SW480 (cell line): ENCODE measurements at places on chromosomes 1 and 21.

GRCh38 chr1:203390298-203390697 is 39.4 kb upstream of the FMOD start:
- no peak for DNase-seq

DNA sequence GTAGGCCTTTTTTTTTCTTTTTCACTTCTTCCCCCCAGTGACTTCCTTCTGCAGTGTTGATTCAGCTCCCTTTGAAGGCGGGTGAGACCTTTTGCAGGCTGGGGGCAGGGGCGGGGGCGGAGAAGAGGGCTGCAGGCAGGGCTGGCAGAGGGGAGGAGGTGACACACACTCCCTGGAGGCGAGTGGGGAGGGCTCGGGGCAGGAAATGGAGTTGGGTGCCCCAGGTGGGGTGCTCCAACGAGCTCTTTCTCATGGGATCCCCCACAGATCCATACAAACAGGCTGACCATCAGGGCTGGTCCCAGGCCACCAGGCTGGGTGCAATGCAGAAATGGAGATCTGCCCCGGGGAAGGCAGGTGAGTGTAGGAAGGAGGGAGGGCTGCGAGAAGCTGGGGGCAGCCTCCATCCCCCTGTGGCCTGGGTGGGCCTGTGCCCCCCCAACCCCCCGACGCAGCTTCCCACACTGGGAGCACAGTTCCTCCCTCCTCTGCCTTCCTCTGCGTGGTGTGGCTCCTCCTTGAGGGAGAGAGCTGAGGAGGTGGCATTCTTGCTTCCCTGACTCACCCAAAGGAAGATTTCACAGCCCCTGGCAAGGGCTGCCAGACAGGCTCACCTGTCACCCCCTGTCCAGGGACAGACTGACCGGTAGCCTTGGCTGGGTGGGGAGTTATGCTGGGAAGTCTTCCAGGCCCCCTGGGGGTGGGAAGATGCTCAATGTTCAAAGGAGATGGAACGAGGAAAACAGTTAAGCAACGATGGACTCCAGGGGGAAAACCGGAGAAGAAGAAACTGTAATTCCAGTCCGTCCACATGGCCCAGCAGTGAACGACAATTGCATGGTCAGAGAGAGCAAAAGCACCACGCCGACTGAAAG is 7.1 kb upstream of the ITGB2 start:
- DNase-seq, result peak; percentile 67

DNA sequence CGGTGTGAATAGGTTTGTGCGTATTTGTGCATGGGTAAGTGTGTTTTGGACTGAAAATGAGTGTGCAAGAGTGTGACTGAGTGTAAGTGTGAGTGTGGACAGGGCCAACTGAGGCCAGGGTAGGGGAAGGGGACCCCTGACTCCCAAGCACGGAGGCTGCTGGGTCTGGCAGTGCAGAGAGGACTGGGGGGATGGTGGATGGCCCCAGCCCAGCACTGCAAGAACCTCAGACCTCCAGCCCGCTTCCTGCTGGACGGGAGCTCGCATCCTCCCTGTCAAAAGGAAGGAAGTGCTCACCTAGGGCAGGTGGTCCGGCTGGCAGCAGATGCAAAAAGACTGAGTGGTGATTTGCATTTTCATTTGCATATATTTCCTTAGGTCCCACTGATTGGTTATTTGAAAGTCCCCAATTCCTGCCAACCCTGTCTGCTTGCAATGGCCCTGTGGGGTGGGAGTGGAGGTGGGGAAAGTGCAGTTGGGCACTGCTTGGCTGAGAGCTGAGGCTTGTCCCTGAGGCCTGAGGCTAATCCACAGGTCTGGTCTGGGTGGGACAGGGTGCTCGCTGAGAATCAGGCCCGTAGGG is 42.8 kb upstream of the CASZ1 start:
- DNase-seq, result no peak

GRCh38 chr1:41486371-41487125 is 2.1 kb upstream of the EDN2 start:
- DNase-seq, result no peak

DNA sequence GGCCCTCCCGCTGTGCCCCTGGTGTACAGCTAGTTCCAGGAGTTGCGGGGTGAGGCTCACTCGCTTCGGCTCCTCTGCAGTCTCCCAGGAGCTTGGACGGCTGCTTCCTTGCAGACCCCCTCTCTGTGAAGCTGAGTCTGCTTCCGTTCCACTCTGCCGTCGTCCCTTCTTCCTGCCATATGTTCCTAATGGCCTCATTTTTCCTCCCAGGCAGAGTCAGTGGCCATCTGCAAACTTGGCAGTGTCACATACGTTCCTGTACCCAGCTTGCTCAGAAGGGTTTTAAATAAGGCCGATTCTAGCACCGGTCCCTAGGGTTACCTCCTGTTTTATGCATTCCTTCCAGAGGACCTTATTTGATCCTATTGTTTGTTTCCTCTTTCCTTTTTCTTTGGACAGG is 21.3 kb downstream of the ACTL8 start:
- no peak for DNase-seq

- DNase-seq, result no peak
These were observed 182.7 kb downstream of the PCP4 start for GRCh38 chr21:40049931-40050290.

- no peak for DNase-seq
These were observed 15.2 kb downstream of the GIPC2 start for GRCh38 chr1:78060857-78061563.

GRCh38 chr1:46132529-46133180 is at the start of gene PIK3R3:
TSS of gene PIK3R3 (minus strand) at chr1:46132629. CDS start at chr1:46131952, 677 bp downstream.
- peak; percentile 97 for DNase-seq

- DNase-seq, result peak; percentile 99
These were observed 36.9 kb upstream of the HIVEP3 start for GRCh38 chr1:41955461-41956159.

DNA sequence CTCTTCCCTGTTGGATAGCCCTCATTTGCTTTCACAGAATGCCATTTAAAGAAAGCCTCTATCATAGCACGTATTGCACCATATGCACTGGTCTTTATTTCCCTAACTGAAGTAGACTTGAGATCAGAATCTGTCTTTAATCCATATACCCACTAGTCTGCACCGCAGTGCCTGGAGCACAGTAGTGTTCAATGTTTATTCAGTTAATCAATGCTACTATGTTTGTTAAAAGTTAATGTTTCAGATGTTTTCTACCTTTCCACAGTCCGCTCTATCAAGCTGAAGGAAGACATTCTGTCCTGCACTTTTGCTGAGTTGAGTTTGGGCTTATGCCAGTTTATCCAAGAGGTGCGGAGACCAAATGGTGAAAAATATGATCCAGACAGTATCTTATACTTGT is 139.2 kb downstream of the ZMYM4 start:
- no peak for DNase-seq

DNA sequence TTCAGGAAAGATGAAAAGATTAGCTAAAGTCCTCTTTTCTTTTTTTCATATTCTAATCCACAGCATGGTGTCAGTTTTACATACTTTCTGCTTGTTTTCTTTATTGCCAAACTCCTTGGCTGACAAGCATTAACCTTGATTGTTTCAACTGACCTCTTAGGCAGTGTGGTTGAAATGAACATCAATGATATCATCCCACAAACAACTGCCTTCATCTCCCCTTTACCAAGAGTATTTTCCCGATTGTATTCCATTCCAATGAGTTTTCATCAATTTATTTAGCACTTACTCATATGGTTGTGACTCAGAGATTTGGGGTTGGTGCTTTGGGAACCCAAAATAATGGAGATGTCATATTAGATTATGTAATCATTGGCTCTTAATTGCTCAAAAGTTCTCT is 71.8 kb downstream of the SPAG17 start:
- no peak for DNase-seq

GRCh38 chr1:226046240-226046639 is 16.3 kb upstream of the H3-3A start:
- peak; percentile 63 for DNase-seq

GRCh38 chr21:44253832-44254710 is 7.6 kb downstream of the DNMT3L start:
- no peak for DNase-seq

- no peak for DNase-seq
These were observed 65.1 kb downstream of the KCNK1 start for GRCh38 chr1:233679030-233679429.

DNA sequence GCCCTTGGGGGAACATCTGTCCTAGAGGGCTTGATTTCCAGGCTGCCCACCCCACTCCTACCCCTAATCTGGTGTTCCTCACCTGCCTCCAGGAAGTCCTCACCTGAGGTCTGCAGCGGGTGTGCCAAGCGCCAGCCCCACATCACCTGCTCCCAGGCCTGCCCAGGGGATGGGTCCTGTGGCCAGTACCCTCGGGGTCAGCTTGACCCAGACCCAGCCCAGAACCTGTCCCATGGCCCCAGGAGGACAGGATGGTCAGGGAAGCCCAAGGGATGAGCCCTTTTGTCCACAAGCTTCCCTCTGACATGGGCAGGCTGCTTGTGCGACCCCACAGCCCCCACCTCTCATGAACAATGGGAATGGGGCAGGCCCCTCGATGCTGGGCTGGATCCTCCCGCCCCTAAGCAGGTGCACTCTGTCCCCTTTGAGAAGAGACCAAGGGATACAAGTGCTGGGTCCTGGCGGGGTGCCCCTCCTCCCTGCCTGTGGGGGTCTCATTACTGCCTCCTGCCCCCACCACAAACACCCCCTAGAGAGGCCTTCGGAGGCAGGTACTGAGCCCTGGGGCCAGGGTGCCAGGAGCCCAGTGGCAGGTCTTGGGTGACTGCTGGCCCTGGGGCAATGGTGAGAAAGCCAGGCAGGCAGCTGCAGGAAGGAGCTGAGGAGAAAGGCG is 3.2 kb downstream of the MIB2 start:
- no peak for DNase-seq

DNA sequence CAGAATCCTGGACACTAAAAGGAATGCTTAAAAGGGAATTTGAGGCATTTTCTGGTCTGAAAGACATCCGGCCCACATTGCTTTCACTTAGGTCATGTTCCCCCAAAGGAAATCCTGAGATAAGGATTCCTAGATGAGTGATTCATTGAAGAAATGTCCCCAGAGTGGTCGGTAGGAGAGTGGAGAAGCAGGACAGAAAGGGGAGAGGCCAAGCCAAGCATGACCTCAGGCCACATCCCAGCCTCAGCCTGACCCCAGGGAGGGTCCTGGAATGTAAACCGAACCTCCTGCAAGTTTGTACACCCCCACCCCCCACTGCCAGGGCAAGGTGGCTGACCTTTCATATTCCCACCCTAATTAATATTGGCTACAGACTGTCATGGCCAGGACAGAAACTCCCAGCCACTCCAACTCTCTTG is 16.6 kb downstream of the HIVEP3 start:
- peak; percentile 67 for DNase-seq

- no peak for DNase-seq
These were observed 122.0 kb downstream of the LACTBL1 start for GRCh38 chr1:22850681-22851080.

DNA sequence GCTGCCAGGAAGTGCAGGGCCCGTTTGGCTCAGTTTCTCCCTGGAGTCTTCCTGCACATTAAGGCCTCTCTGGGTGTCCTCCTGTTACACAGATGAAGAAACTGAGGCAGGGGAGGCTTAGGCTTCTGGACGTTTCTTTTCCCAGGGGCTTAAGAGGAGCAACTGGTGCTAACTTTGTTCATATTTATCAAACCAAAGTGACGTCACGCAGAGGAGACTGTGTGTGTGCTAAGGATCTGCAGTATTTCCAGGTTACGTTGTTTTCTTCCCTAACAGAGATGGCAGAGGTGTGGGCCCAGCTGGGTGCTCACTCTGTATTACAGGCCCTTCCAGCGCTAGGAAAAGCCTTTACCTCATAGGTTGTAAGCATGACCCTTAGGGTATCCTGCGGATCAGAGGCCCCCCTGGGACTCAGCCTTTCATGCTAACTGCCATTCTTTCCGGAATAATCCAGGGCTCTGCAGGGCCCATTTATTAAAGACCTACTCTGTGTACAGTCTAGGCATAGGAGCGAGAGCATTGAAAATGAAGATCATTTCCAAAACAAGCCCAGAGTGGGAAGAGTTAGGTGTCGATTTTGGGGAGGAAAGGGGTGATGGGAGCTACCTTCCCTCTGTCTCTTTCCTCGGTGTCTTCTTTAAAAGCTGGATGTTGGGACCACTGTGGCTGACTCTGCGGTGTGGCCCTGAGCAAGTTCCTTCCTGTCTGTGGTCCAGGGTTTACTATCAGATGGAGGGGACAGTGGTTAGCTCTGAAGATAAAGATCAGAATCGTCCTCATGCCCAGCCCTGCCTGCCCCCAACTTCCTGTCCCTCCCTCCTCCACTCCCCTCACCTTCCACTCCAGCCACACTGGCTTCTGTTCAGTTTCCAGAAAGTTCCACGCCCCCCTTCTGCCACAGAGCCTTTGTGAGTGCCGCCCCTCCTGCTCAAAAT is 4.6 kb downstream of the AGTRAP start:
- DNase-seq, result peak; percentile 66

DNA sequence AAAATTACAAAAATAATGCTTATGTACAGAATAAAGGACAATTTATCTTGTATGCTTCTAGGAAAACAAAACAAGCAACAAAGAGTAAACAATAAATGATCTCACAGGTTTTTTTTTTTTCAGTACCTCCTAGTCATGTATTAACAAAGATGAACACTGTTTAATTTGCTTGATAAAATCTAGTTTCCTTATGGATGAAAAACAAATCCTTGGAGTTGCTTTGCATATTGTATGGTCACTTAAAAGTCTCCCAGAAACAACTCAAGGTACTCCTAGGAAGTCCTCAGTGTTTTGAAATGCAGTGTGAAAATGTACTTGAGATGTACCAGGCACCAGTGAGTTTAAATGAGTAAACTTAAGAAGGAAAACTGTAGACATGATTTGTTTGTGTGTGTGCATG is 686.0 kb upstream of the BRINP3 start:
- DNase-seq, result no peak

- no peak for DNase-seq
These were observed 17.1 kb upstream of the A3GALT2 start for GRCh38 chr1:33338048-33338439.

- no peak for DNase-seq
These were observed 1.1 kb upstream of the MARCKSL1 start for GRCh38 chr1:32336963-32337675.

DNA sequence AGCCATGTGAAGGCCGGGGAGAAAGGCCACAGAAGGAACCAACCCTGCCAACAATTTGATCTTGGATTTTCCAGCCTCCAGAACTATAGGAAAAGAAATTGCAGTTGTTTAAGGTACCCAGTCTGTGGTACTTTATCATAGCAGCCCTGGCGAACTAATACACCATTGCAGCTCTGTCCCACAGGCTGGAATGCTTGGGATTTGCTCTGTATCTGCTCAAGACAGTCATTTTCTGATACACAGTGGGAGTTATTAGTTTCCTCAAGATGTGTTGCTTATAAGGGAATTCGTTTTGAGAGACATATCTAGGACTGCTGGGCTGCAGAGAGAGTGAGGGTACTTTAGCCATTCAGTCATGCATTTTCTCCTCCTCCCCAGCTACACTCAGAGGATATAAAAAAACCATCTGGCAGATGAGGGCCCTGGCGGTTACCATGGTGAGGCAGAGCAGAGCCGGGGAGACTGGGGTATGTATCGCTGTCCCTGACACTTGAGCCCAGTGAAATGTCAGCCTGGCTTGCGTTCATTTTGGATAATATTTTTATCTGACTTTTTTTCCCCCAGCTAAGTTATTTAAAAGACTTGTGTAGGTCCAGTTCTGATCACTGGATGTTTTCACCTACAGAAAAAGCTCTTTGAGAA is 104.6 kb downstream of the DIRAS3 start:
- no peak for DNase-seq
